Activated B cell treated with CpG ODN at 0.5 μM for 24 hours (primary cell): ENCODE measurements at places on chromosomes 7 and 10. TPM values are rescaled to one million over a fixed set of nuclear protein-coding genes. Genes with fewer than 3 reads are reported as not detected.

DNA sequence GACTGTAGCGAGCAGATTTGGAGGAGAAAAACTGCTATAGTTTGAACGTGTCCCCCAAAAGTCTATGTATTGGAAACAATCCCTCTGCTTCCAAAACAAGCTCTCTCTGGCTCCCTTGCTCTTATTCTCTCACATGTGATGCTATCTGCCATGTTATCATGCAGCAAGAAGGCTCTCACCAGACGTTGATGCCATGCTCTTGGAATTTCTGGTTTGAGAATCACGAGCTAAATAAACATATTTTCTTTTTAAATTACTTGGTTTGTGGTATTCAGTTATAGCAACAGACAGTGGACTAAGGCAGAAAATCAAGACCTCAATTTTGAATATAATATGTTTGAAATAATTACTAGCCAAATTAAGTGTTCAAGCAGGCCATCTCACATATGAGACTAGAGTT, 17.5 kb upstream of the GNAT3 start:
- DNase-seq, result no peak

DNA sequence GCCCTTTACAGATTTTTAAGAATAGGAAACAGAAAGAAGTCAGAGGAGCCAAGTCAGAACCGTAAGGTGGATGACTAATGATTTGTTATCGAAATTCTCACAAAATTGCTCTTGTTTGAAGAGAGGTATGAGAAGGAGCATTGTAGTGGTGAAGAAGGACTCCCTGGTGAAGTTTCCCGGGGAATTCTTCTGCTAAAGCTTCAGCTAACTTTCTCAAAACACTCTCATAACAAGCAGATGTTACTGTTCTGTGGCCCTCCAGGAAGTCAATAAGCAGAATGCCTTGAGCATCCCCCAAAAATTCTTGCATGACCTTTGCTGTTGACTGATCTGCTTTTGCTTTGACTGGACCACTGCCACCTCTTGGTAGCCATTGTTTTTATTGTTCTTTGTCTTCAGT, 152.9 kb downstream of the HGF start:
- no peak for DNase-seq

DNA sequence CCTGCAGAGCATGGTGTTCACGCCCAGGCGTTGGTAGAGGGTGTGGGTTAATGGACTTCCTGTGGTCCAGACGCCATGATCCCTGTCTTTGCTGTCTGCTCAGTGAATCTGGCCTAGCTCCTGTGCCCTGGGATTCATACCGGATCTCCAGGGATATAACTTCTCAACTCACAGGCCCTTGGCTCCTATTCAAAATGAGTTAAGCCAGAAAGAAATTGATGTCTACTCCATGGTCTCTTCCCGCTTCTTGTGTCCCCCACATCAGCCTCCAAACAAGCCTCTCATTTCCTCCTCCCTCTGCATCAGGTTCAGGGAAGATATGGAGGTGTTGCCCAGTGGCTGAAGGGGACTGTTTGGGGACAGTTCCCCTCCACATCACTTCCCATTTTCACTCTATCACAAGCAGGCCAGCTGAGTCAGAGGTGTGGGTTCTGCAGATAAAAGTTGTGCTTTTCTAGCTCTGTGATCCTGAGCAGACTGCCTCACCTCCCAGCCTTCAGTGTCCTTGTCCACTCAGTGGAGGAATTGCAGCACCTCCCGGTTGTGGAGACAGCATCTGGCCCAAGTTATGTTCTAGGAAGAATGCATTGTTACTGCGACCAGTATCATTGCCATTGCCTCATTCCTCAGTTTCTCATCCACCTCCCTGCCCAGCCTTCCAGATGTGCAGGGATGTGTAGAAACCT, 22.5 kb downstream of the AKR1E2 start:
- no peak for DNase-seq

GPR26 gene
- total RNA-seq, result not detected in 2 replicates

DNA sequence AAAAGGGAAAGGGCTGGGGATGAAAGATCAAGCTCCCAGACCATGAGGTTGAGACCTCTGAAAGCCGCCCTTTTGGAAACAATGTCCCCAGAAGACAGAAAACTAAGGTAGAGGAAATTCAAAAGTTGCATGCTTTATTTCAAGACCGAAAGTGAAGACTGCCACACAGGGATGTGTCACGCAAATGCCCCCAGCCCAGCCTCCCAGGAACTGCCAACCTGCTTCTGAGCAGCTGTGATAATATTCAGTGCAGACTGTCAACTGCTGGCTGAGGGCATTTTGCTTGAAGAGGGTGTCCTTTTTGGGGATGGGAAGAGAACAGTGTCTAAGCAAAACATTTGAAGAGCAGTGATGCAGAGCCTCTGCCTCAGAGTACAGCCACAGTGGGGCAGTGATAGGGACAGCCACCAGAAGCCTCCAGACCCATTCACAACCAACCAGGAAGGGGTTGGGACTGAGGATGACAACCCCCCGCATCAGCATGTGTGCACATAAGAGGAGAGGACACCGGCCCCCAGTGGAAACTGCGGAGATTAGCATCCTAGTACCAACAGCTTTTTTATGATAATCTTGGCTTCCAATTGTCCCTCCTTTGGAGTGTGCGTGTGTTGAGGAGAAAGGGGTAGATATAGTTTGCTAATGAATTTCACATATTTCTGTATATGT, 34.7 kb upstream of the NFE2L3 start:
- DNase-seq, result no peak

DNA sequence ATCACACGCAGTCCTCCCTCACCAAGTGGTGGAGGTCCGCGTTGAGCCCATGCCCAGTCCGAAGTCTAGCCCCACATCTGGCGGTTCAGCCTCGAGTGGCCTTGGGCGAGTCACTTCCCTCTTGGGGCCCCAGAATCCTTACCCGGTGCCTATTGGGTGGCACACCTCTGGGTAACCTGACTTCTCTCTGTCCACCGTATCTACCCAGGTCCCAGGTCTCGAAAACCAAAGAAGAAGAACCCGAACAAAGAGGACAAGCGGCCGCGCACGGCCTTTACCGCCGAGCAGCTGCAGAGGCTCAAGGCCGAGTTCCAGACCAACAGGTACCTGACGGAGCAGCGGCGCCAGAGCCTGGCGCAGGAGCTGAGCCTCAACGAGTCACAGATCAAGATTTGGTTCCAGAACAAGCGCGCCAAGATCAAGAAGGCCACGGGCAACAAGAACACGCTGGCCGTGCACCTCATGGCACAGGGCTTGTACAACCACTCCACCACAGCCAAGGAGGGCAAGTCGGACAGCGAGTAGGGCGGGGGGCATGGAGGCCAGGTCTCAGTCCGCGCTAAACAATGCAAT, 4.3 kb downstream of the EN2 start:
- DNase-seq, result no peak

FAM13C gene
- total RNA-seq, result not detected in 2 replicates

DNA sequence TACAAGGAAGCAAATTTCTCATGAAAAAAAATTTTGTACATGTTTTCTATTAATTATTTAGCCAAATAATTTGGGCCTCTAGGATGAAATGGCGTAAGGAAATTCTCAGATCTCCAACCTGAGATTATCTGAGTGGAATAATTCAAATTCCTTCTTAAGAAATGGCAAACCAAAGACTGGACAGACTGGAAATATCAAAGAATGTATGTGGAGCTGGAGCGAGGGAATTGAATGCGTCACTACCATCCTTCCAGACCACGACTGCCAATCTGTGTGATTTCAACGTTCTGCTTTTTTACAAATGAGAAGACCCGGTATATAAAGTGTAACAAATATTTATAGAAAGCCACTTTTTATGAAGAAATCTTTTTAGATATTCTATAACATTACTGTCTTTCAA, 12.4 kb upstream of the BLNK start:
- DNase-seq, result no peak

CTTNBP2 gene
- total RNA-seq, result 0.18 and 0.49 TPM in 2 replicates

HOXA13 gene
- total RNA-seq, result not detected in 2 replicates

- DNase-seq, result no peak
These were observed 10.1 kb upstream of the OPN4 start for GRCh38 chr10:86644152-86644793.

SOSTDC1 gene
- not detected in 2 replicates for total RNA-seq
